Effector CD4-positive, alpha-beta T cell (primary cell): ENCODE measurements at places on chromosomes 13 and 19.

- no peak for DNase-seq
Measured at GRCh38 chr13:78105656-78106055, 187.0 kb upstream of the EDNRB start.

- no peak for DNase-seq
Measured at GRCh38 chr19:43662487-43662886, 7.5 kb downstream of the PLAUR start.

DNA sequence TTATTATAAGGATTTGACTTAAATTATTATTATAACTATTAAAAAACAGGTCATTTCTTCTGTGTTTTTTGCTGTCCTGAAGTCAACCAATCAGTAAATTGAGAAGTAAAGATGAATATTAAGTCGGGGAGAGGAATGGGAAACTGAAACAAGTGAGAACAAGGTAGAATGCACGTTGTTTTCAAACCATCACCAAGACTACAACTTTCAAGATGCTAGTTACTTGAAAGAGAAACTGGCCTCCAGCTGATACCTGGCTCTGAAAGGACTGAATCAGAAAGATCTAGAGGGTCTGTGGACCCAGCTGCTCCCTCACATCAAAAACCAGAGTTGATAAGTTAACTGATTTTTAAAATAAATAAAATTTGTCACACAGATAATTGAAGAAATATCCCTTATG is 1301.5 kb upstream of the ATXN8OS start:
- DNase-seq, result no peak

- DNase-seq, result peak; percentile 56
Measured at GRCh38 chr19:35462476-35462953, 14.5 kb downstream of the FFAR2 start.

GRCh38 chr19:33268162-33268991 is 34.0 kb downstream of the CEBPA start:
- no peak for DNase-seq

GRCh38 chr19:55241143-55241934 is 12.8 kb upstream of the TMEM86B start:
- no peak for DNase-seq

DNA sequence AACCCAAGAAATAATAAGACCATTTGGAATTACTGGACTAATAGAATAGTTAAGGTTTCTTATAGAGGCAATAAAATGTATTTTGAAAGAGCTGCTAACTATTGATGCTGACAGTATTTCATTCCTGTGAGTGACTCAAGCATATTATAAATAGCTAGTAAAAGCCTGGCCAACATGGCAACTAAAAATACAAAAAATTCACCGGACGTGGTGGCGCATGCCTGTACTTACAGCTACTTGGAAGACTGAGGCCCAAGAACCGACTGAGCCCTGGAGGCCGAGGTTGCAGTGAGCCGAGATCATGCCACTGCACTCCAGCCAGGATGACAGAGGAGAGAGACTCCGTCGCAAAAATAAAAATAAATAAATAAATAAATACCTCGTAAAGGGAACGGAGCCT is 5.4 kb upstream of the ICAM3 start:
- no peak for DNase-seq

- DNase-seq, result no peak
Measured at GRCh38 chr19:12873891-12874745, 7.1 kb downstream of the DNASE2 start.

DNA sequence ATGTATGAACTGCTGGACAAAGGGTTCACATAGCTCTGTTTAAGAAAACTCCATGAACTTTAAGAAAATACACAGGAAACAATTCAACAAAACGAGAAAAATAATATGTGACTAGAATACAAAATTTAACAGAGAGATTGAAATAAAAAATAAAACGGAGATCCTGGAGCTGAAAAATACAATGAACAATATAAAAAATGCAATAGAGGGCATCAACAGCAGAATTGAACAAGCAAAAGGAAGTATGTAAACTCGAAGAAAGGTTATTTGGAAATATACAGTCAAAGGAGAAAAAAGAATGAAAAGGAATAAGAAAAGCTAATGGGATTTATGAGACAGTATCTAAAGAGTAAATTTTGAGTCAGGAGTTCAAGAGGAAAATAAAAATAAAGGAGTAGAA is 163.0 kb upstream of the DACH1 start:
- DNase-seq, result no peak

DNA sequence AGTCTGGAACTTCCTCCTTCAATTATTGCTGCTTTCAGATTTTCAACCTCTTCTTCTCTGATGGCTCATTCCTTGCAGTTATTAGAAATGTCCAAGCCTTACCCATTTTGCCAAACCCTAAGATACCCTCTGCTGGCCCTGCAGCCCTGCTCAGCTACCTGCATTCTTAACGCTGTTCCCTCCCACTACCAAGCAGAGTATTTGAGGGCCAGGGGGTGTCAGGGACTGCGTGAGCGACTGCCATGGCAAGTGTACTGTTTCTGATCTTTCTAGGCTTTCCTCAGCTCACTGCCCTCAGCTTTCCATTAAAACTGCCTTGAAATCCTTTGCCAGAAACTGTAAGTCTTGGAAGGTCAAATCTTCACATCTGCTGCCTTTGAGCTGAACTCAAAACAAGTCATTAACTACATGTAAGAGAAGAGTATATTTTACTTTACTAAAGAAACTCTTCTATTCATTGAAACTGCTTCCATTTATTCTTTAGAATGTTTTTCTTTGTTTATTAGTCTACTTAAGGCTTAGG is 41.0 kb downstream of the HS6ST3 start:
- DNase-seq, result no peak

DNA sequence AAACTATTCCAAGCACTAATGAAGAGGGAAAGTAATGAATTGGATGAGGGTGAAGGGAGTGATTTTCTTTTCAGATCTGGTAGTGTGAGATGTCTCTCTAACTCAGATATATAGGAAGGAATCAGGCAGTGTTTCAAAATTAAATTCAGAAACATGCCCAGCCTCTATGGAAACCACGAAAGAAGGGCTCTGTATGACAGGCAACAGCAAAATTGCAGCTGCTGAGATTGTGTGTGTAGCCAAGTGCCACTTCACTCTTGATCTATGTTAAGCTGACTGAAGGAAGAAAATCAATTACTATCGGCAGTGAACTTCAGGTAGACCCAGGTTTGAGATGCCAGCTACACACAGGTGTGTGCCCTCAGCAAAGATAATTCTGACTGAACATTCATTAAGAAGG is 387.4 kb downstream of the PCDH9 start:
- no peak for DNase-seq

- no peak for DNase-seq
Measured at GRCh38 chr19:51821921-51822320, 27.0 kb downstream of the FPR3 start.

- DNase-seq, result no peak
Measured at GRCh38 chr19:50551715-50552187, 16.5 kb downstream of the LRRC4B start.

DNA sequence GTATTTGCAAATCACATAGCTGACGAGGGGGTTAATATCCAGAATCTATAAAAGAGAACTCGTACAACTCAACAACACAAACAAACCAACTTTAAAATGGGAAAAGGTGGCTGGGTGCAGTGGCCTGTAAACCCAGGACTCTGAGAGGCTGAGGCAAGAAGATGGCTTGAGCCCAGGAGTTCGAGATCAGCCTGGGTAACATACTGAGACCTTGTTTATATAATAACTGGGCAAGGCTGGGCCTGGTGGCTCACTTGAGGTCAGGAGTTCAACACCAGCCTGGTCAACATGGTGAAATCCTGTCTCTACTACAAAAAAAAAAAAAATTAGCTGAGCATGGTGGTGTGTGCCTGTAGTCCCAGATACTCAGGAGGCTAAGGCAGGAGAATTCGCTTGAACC is 21.8 kb upstream of the TM6SF2 start:
- no peak for DNase-seq

GRCh38 chr19:36573895-36574720 is 1.0 kb upstream of the ZNF529 start:
- DNase-seq, result no peak

GRCh38 chr19:3868770-3869456 is at the start of gene ZFR2:
Gene ZFR2 (minus strand): TSS chr19:3869038. CDS start chr19:3869017, 21 bp downstream.
- DNase-seq, result no peak

GRCh38 chr19:271856-272255 is 19.3 kb downstream of the PLPP2 start:
- DNase-seq, result no peak

DNA sequence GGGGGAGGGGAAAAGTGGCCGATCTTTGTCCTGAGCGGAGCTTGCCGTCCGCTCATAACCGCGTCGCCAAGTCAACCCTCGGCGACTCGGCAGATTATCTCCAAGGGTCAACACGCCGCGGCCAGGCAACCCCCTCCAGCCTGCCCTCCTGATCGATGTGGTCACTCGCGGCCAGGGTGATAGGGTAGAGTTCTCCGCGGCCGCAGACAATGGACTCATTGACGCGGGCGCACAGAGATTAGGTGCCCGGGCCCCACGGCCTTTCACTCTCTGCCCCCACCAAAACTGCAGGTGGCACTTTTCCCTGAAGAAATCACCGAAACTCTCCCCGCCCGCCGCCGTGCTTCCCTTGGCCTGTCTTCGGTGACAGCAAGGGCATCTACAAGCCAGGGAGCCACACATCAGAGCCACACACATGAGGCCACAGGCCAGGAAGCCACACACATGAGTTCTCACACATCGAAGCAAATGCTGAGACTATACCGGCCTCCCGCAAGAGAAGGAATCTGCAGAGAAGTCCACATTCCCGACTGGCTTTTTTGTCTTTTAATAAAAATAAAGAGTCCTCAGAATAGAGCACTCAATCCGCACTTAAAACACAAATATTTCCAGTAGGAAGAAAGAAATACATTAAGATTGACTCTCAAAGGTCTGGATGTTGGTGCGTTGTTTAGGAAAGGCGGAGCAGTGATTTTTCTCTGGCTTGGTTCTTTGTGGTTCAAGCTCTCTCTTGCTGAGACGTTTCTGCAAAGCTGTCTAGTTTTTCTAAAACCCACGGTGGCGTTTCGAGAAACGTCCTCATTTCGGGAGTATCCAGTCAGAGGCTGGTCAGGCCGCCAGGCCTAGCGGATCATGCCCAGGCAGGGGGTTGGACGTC is 1.5 kb upstream of the PDX1 start:
- DNase-seq, result no peak

DNA sequence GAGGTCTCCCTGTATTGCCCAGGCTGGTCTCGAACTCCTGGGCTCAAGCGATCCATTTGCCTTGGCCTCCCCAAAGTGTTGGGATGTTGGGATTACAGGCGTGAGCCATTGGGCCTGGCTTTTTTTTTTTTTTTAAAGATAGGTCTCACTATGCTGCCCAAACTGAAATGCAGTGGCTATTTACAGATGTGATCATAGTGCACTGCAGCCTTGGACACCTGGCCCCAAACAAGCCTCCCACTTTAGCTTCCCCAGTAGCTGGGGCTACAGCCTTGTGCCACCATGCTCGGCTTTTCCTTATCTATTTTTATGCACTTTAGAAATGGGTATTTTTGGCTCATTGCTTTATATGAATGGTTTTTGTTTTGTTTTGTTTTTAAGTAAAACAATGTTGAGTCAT is 37.4 kb downstream of the LSM14A start:
- DNase-seq, result no peak

GRCh38 chr19:556611-557382 is 12.9 kb downstream of the GZMM start:
- no peak for DNase-seq

- no peak for DNase-seq
Measured at GRCh38 chr19:30131246-30131645, 189.2 kb downstream of the URI1 start.

DNA sequence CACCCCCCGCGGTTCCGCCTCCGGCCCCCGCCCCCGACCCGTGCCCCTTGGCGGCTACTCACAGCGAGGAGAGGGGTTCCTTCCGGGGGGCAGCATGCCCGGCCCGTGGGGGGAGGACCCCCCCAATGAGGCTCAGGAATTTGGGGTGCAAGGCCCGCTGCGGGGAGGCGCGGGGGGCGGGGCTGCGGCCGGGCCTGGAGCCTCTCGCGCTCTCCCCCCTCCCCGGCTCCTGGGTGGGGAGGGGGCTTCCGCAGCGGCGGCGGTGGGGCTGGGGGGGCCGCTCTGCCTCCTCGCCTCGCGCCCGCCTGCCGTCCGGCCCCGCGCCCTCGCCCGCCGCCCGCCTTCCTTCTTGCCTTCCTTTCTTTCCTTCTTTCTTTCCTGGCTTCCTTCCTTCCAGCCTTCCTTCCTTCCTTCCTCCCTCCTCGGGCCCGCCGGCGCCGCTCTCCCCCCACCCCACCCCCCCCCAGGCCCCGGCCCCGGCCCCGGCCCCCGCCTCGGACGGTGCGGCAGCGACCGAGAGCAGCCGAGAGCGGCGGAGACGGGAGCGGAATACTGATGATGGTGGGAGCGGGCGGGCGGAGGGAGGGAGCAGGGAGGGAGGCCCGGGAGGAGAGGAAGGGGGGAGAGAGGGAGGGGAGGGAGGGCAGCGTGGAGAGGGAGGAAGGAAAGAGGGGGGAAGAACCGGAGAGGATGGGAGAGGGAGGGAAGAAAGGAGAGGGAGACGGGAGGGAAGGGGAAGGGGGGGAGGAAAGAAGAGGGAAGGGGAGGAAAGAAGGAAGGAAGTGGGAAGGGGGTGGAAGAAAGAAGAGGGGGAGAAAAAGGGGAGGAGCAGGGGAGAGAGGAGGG is at the start of gene LRRC4B:
Gene LRRC4B, minus strand, starts transcription at position 554 of the 846 bp plus-strand sequence. CDS start 19,597 bp downstream, outside the sequence.
- DNase-seq, result no peak

- DNase-seq, result no peak
Measured at GRCh38 chr13:98217597-98217996, 40.5 kb upstream of the RNF113B start.

DNA sequence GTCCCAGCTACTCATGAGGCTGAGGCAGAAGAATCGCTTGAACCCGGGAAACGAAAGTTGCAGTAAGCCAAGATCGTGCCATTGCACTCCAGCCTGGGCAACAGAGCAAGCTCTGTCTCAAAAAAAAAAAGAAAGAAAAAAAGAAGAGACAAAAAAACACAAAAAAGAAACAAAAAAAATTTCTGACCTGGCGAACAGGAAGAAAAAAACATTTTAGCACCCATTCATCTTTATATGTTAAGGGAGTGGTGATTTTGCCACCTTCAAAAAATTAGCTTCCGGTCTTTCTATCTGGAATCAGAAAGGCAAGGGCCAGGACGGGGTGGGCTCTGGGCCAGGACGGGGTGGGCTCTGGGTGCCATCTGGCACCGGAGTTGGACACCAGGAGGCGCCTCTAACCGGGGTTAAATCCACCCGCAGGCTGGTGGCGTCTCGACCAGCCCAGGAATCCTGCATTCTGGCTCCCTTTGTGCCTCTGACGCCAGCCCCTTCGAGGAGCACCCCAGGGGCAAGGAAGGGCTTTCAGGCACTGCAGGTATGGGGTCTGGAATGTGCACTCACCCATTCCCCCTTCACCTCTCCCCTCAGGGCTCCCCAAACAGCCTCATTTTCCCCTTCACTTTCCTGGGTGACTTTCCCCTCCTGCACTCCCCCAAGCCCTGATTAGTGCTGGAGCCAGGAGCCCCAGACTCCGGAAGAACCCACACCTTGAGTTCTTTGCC is 10.4 kb upstream of the ZSWIM4 start:
- peak; percentile 63 for DNase-seq

GRCh38 chr19:18224525-18225354 is 1.5 kb downstream of the PDE4C start:
- peak; percentile 62 for DNase-seq

GRCh38 chr19:1088416-1089010 is 6.7 kb downstream of the POLR2E start:
- DNase-seq, result no peak

- no peak for DNase-seq
Measured at GRCh38 chr19:1765904-1766799, 12.8 kb downstream of the ONECUT3 start.
